NCI-H524 (cell line): ENCODE measurements at places on chromosomes 5 and 9.

GRCh38 chr9:109771087-109771486 lies 8.9 kb upstream of the PALM2AKAP2 start:
- DNase-seq = no peak

- no peak for DNase-seq
Measured at GRCh38 chr9:4590430-4591122, 71.5 kb upstream of the PLPP6 start.

- DNase-seq = no peak
Measured at GRCh38 chr9:93663877-93664548, 87.6 kb downstream of the PHF2 start.

DNA sequence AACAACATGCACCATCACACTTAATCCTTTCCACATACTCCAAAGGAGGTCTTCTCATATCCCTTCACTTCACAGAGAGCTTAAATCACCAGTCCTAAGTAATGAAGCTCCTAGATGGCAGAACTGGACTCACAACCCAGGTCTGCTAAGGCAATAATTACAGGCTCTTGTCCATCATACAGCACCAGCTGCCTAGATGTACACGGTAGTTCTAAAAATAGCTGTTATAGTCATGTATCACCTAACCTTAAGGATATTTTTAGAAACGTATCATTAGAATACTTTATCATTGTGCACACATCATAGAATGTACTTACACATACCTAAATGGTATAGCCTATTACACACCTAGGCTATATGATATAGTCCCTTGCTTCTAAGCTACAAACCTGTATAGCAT lies 644.6 kb upstream of the RGMB start:
- no peak for DNase-seq

- no peak for DNase-seq
Measured at GRCh38 chr5:116237917-116238500, 153.2 kb downstream of the COMMD10 start.

- DNase-seq = no peak
Measured at GRCh38 chr5:178902849-178903248, 7.1 kb downstream of the ZFP2 start.

DNA sequence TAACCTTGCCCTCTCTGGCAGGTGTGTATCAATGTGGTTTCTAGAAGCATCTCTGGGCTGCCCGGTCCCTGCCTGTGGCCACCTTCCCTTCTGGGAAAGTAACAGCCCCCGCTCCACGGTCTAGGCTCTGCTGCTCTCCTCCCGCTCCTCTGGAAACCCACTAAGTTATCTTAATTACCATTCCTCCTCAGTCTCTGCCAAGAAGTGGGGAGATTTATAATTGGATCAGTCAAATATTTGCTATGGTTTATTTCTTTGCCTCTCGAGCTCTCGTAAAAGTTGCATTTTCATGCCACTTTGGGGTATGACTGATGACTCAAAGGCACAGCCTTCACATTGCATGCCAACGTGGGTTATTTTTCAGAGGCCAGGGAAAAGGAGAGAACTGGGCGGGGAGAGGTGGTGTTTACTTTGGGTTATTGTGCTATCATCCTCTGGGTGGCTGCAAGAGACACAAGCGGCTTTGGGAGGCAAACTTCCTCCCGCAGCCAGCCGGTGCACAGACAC lies 205.3 kb upstream of the WWC1 start:
- DNase-seq = no peak

GRCh38 chr9:35845824-35846771 lies 17.1 kb downstream of the TMEM8B start:
- no peak for DNase-seq

DNA sequence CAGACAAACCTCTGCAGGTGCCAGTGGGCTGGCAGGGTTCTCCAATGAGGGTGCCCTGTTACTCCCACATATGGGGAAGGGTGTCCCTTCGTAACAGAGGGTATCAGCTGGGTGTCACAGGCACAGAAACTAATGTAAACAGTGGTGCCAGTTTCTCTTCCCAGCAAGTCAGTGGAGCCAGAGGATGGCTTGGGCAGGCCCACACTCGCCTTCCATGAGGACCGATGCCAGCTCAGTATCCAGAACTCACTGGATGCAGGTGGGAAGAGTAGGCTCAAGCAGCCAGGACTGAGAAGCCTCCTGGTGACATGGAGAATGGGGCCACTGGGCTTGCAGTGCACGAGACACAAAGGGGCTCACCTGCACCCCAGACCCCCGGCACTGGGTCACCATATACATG lies 30.4 kb downstream of the FSTL4 start:
- DNase-seq = no peak

GRCh38 chr5:82985763-82986162 lies 91.4 kb downstream of the TMEM167A start:
- no peak for DNase-seq

DNA sequence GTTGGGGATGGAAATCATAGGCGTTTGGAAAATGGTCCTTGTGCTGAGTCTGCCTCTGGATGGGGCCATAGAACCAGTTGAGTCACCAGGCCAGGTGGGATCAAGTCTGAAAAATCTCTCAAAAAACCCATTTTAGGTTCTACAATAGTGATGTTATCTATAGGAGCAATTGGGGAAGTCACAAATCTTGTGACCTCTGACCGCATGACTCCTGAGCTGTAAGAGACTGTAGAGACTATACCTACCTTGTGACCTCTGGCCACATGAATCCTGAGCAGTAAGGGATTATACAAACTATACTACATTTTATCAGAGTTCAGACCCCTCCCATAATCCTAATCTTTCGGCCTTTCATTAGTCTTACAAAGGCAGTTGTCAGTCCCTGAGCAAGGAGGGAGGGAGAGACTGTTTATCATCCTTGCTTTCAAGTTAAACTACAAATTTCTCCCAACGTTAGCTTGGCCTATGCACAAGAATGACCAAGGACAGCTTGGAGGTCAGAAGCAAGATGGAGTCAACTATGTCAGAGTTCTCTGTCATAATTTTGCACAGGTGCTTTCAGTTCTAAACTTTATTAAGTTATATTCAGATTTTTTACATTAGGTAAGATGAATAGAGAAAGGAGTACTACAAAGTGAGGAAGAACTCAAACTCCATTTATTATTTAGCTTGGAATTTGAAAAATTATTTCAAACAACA lies 11.5 kb upstream of the JMY start:
- no peak for DNase-seq

GRCh38 chr5:62498961-62499360 lies 79.7 kb upstream of the LRRC70 start:
- DNase-seq = no peak

GRCh38 chr5:107621089-107621488 lies 49.6 kb downstream of the EFNA5 start:
- no peak for DNase-seq
